ENCODE measurements at places on chromosomes 12 and 14.
A peak's percentile ranks its signal among the peaks of the same experiment; 100 is the strongest.

DNA sequence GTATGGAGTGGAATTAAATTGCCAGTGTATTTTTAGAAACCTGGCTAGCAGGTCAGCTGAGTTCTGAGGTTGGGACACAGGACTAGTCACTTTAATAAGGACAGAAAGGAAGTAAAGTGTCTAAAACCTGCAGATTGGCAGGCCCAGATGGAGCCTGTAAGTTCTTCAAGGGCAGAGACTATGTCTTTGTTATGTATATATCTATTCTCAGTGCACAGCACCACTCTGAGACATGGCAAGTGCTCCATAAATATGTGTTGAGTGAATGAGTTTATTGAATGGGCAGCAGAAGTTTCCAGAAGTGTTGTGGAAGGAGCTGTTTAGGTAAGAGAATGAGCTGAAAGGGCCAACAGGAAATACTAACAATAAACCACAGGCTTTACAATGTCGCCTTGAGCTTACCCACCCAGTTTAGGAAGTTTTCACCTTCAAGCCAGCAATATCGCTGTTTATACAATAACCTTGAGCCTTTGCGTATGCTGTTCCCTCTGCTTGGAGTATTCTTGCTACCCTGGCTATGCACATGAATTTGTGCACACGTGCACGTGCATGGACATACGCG, 109.5 kb upstream of the TMPO start:
- no peak for DNase-seq

- DNase-seq: no peak
Observed at GRCh38 chr14:49962621-49963020, 69.7 kb downstream of the ARF6 start.

- DNase-seq: no peak
Observed at GRCh38 chr14:36767603-36768281, 106.1 kb downstream of the PAX9 start.

DNA sequence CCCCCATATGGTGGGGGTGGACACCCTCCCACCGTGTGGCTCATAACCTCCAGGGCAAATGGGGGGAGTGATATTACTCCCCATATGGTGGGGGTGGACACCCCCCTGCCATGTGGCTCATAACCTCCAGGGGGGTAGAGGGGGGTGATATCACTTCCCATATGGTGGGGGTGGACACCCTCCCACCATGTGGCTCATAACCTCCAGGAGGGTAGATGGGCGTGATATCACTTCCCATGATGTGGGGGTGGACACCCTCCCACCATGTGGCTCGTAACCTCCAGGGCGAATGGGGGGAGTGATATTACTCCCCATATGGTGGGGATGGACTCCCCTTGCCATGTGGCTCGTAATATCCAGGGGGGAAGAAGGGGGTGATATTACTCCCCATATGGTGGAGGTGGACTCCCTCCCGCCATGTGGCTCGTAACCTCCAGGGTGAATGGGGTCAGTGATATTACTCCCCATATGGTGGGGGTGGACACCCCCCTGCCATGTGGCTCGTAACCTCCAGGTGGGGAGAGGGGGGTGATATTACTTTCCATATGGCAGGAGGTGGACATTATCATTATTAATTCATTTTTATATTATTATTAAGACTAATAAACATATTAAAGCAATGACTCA, 51.2 kb upstream of the OXA1L start:
- DNase-seq: no peak

GRCh38 chr12:96047229-96048211, 12.1 kb upstream of the LTA4H start:
- peak; percentile 62 for DNase-seq

DNA sequence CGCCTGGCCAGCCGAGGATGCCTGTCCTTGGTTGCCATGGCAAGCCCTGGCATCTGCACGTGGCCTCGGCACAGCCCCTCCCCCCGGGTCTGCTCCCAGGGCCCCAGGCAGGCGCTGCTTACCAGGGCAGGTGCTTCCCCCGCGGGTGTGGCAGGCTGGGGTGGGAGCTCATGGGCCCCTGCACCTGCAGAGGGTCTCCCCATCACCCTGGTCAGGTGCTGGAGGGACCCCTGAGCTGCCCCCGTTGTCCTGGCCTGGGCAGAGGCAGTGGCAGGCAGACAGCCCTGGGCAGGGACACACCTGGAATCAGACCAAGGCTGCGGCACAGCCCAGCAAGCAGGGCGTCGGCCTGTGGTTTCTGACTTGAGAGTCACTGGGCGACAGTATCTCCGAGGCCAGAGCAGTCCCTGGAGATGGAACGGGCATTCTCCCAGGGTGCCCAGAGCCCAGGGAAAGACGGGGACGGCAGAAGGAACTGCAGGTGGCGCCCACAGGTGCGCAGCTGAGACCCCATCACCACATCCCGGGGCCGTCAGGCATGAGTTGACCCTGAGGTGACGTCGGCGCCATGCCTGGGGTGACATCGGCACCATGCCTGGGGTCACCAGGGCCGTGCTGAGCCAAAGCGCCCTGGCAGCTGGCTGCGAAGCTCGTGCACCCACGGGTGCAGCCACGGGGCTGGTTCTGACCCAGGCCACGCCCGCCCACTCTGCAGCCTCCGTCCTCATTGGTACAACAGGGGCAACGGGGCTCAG, 56.1 kb upstream of the FBRSL1 start:
- DNase-seq: no peak

GRCh38 chr12:75986001-75986746, 45.4 kb downstream of the PHLDA1 start:
- DNase-seq: no peak

DNA sequence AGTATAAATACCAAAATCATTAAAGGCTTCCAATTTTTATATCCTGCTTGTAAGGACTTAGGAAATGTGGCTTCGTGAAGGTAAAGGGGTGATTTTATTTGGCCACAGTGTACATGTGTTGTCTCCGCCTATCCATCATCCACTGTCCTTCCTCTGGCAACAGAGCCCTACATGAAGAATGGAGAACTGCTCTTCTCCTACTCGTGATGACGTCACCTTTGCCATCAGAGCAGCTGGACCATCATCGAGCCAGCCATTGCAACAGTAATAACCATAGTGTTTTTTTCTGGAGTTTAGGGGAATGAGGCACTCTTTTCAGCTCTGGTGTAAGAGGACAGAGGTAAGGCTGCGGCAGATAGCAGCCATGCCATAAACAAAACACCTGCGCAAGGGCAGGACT, 19.2 kb downstream of the ITPR2 start:
- no peak for DNase-seq

Data from EL (cell line).